ENCODE measurements at places on chromosomes 3 and 15.

DNA sequence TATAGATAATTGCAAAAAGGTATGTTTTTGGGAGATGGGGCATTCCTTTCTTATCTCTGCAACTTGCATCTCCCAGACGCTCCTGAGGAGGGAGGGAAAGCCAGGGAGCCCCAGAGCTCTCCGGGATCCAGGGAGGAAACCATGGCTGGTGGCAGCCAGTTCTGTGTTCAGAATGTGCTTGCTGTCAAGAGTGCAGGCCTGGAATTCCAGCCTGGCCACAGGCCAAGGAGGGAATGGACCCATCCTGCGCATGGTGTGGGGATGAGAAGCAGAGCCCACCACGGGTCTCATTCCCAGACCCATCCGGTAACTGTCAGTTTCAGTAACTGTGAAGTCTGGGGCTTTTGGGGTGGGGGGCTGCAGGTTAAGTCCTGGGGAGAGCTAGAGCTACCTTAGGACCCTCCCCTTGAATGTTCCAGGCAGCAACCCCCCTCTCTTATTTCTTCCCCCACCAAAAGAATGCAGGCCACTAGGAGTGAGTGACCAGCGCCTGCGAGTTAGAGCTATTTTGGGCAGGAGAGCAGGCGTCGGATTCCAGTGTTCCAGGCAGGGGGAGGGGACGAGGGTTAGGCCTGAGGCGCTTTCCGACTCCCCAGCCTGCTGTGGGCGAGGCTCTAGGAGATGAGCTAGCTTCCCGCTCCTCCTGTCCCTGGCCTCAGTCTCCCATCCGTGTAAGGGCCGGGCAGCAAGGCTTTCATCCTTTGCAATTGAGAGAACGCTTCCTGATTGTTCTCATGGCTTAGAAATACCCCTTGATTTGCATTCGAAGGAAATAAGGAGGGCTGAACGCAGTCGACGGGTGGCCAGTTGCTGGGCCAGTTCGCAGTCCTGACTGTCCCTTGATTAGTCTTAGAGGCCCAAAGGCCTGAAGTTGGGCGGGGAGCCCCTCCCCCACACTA is 781 bp upstream of the DAG1 start:
- peak; percentile 88 for DNase-seq

DNA sequence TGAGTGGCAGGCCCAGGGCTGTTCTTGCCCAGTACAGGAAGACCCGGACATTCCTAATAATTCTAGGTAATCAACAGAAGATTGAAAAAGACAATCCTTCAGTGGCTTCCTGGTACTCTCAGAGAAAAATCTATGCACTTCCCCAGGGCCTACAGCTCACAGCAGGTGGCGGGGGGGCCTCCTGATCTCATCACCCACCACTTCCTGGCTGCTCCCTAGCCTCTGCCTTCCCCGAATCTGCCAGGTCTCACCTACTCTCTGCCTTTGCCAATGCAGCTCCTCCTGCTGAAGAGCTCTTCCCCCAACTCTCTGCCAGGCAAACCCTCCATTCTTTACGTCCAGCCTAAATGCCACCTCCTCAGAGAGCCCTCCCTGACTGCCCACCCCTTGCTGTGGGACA is 37.5 kb downstream of the EHD4 start:
- DNase-seq = no peak

- DNase-seq = no peak
These were observed 23.4 kb upstream of the TLE3 start for GRCh38 chr15:70120958-70121623.

DNA sequence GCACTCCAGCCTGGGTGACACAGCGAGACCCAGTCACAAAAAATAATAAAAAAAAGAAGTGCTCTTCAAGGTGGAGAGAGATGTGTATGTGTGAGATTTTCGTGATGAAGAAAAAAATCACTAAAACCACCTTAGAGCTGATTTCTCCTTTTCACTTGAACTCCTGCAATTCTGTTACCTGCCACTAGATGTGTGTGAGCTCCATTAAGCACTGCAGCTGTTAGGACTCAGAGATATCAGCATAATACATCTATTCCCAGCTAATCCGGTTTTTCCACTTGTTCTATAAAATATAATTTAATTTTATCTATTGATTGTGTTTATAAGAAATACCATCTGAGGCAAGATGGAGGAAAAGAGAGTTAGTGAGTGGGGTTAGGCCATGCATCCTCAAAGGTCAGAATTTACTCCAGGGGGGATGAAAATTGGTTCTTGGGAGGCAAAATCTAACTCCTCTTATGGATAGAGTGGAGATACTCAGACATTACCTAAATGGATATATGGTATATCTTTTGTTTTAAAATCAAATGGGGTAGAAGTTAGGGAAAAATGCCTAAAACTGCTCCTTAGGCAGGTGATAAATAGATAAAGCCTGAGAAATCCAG is 152.7 kb downstream of the IL20RB start:
- no peak for DNase-seq

GRCh38 chr15:33315044-33315443 is 4.3 kb downstream of the RYR3 start:
- DNase-seq = no peak

- DNase-seq = no peak
These were observed 8.0 kb downstream of the TBC1D2B start for GRCh38 chr15:78069462-78070029.

GRCh38 chr15:32636908-32637567 is 4.5 kb upstream of the SCG5 start:
- DNase-seq = no peak

- DNase-seq = no peak
These were observed 42.9 kb upstream of the SNRPA1 start for GRCh38 chr15:101337976-101338375.

- peak; percentile 44 for DNase-seq
These were observed 536 bp downstream of the ATP10A start for GRCh38 chr15:25862472-25863110.

DNA sequence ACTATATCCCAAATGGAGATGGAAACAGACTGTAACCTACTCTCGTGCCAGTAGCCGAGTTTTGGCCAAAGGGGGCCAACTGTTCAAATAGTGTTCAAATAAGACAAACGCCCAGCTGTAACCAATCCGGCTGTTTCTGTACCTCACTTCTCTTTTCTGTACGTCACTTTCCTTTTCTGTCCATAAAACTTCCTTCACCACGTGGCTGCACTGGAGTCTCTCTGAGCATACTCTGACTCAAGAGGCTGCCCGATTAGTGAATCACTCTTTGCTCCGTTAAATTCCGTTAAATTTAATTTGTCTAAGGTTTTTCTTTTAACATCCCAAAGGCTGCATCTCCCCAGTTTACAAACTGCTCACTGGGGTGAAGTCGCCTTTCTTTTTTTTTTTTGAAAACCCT is 219.2 kb upstream of the P2RY1 start:
- no peak for DNase-seq

- DNase-seq = no peak
These were observed 15.8 kb downstream of the SLC12A1 start for GRCh38 chr15:48221885-48222284.

DNA sequence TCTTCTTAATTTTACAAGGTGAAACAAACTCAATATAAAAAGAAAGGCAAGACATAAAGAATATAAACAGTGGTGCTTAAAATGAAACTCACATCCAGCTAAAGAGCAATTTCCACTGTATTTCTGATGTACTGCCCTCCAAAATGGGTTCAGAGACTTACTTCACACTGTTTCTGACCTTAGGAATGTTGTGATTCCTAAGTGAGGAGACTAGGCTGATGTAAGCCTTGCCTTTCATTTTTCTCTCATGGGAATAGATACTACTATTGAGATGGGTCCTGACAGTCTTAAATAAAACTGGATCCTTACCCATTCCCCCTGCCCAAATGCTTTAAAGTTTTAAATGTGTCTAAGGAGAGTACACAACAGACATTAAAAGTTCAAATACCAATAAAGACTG is 86.9 kb downstream of the CBLB start:
- no peak for DNase-seq

DNA sequence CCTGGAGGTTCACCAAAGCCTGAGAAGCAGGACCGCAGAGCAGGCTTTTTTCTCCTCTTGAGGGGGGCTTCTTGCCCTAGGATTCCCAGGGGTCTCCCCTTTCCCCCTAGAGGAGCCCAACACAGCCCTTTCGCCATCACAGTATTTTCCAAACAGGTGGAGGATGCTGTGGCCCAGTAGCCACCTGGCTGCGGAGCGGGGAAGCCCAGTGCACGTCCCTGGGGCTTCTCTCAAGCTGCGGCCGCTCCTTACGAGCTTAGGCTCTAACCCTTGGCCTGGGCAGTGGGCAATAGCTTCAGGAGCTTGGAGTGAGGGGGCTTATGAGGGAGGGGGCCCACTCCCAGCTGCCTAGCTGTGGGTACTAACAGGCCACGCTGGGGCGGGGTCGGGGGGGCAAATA is 11.6 kb upstream of the DLL4 start:
- no peak for DNase-seq

DNA sequence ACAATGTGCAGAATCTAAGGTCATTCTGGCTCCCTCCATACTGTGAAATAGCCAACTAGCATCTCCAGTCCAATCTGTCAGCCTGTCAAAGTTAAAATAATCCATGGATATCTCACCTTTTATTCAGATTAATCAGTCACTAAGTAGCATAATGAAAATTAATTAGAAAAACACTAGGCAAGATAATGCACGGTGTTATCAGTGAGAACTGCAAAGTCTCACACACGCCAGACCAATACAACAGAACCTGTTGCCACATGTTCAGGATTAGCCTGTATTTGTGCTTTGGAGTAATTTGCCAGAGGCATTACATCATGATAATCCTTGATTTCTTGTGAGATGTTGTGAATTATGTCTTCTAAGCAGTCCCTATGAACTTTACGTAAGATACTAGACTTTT is 820.4 kb upstream of the ALCAM start:
- no peak for DNase-seq

DNA sequence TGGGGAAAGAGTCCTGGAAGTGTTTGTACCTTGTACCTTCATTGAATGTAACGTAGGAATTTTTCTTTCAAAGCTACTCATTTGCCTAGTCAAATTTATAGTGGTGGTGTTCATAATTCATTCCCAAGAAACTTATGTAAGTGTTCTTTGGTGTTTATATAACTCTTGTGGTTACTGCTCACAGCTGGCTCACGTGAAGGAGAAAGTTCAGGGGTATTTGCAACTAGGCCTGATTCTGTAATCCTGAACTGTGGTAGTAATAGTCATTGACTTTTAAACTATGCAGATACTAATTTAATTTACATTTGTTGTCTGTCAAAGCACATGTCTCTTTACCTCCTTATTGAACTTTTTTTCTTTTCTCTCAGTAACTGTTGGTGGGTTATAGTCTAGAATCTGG is 50.5 kb upstream of the TEX264 start:
- DNase-seq = no peak

All from left ventricle myocardium superior (tissue), 1 donor.